Peyer's patch (tissue), 4 donors: ENCODE measurements at places on chromosomes 5 and 9. TPM values are rescaled to one million over a fixed set of nuclear protein-coding genes. Genes with fewer than 3 reads are reported as not detected.

DNA sequence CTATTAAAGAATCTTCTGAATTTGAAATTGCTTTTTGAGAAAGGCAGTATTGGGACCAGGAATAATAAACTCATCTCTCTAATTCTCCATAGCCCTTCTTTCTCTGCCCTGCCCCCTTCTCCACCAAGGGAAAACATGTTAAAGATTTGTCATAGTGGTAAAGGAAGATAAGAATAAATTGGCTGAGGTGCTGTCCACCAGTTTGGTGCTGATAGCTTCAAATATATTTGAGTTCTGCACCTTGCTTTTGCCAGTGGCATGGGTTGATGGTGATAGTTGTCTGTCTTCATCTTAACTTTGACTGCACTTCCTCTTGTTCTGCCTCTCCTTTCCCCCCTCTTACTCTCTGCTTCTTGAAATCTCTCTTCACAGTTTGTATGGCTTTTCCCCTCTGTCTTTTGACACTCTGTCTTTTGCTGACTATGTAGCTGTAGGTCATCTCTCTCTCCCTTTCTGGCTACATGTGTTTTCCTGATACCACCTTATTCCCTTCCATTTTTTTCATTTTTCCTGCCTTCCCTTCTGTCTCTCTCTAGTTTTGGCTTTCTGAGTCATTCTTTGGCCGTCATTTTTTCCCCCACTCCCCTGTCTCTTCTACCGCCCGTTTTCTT lies 56.6 kb downstream of the NDUFS4 start:
- no peak for DNase-seq

- no peak for DNase-seq
Observed at GRCh38 chr9:124356745-124357390, 58.4 kb downstream of the PSMB7 start.

DNA sequence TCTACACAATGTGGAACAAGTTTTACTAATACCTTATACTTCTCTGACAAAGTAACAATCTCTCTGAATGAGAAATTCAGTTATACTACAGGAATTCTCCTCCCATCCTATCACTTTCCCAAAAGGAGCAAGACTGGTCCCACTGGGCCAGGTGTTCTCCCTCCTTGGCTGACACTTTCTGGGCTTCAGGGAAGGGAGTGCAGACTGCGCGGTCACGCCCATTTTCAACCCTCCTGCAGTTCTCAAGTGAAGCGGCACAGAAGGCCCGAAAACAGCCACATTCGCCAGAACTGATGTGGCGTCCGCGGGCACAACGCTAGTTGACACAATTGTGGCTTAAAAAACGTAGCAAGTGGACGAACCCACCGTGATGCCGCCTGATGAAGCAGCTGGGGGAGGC lies 603 bp downstream of the SAXO1 start:
- DNase-seq: no peak

DDX4 gene
- total RNA-seq: not detected

GRCh38 chr5:4405614-4406219 lies 734.4 kb upstream of the ADAMTS16 start:
- no peak for DNase-seq
